ENCODE measurements at places on chromosomes 1 and 21.

- DNase-seq, result no peak
Observed at GRCh38 chr1:162360237-162360873, 16.3 kb downstream of the SPATA46 start.

GRCh38 chr21:39644062-39644560 lies 31.4 kb downstream of the B3GALT5 start:
- DNase-seq, result no peak

GRCh38 chr1:174352883-174353608 lies 94.7 kb upstream of the GPR52 start:
- DNase-seq, result no peak

GRCh38 chr1:4210043-4210442 lies 310.0 kb upstream of the C1orf174 start:
- no peak for DNase-seq

GRCh38 chr1:100188617-100189016 lies 10.6 kb upstream of the LRRC39 start:
- no peak for DNase-seq

Data from CMK (cell line).